ENCODE measurements at places on chromosomes 5 and 9.

DNA sequence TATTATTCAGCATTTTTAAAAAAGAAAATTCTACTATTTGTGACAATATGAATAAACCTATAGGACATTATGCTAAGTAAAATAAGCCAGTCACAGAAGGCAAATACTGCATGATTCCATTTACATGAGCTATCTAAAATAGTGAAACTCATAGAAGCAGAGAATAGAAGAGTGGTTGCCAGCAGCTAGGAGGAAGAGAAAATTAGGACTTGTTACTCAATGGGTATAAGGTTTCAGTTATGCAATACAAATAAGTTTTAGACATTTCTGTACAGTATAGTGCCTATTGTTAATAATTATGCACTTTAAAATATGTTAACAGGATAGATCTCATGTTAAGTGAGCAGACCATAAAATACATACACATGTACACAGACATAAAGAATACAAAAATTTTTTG is 73.8 kb upstream of the SPINK5 start:
- DNase-seq, result no peak

DNA sequence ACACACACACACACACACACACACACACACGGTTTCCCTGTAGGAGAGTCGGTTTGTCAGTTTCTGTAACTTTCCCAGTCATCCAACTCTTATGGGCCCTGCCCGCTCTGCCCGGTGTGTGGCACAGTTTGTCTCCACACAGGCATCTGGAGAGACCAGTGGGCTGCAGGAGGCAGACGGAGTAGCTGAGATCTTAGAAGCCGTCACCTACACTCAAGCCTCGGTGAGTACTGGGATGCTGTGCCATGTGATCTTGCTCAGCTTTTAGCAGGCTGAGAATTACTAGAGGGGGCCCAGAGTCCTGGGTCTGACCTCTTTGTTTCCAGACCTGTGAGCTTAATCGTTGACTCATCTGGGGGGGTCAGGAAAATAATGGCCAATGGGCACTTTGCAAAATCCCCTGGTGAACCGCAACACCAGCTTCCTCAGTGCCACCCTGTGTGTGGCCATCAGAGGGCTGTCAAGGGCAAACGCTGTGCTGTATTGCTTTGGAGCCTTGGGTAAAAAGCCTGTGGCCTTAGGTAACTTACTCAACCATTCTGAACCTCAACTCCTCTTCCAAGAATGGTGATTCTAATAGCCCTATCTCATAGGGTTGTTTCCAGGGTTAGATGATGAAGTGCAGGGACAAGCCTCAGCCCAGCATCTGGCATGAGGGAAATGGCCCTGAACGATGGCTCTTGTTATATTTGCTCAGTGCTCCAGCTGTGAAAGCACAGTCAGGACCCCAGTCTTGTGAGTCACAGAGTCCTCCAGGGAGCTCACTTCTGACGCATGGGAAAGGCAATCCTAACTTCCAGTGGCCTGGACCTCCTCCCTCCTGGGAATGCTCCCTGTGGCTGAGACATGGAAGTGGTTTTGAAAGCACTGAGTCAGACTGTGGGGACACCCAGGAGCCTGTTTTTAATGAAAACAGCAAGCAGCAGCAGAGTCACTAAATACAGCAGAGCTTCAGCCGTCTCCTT is 45.6 kb downstream of the COL15A1 start:
- no peak for DNase-seq

DNA sequence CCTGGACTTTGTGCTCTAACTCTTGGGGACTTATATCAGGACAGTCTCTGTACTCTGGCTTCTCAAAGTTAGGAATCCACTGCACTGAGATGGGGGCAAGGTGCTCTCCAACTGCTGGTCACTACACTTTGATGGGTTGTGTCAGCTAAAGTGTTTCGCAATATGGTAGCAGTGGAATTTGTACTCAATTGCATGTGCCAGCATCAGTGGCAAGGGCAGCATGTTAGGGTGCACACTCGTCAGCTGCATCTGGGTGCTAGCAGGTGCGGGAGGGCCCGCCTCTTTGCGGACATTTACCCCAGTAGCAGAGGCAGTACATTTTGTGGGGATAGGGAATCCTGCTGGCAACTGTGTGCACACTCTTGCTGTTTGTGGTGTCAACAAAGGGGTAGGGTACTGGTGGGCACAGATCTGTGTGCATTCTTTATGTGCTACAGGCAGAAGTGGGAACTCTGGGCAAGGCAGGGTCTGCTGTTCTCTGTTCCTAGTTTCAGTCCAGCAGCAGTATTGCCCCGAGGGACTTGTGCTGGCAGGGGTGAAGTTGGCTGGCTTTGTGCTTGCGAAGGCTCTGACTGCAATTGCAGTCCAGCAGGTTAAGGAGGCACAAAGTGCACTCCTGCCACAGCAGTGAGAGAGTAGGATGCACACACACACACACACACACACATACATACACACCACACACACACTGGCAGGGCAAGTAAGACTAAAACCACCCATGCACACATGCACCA is 924.8 kb upstream of the CDH9 start:
- DNase-seq, result no peak

DNA sequence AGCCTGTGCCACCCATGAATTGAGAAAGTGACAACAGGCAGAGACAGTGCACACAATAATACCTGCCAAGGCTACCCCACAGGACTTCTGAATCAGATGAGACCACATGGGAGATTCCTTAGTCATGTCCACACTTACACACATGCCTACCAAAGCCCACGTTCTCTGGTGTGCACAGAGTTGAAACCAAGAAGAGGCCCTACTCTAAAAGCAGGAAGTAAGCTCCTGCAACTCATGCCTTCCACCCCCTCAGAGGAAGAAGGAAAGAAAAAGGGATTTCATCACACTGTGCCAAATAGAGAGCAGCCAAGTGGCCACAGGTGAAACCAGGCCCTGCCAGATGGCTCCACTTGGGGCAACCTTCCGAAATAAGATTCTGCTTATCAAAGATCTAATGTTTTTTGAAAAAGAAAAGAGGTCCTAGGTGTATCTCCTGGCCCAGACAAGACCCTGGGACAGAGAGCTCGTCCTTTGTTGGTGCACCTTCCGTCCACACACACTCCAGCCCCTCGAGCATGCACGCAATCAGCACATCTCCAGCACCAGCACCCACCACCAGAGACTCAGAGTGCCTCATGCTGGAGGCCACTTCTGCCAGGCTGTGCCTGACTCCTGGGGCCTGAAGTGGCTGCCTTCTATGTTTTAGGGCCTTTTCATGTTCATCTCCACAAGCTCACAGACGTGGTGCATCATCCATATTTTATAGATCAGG is 114.6 kb upstream of the SPOCK1 start:
- no peak for DNase-seq

GRCh38 chr5:126499853-126500342 is 76.7 kb downstream of the GRAMD2B start:
- no peak for DNase-seq

- DNase-seq, result no peak
Observed at GRCh38 chr9:99002706-99003105, 59.0 kb downstream of the COL15A1 start.

- DNase-seq, result no peak
Observed at GRCh38 chr9:34406219-34406618, 29.5 kb upstream of the MYORG start.

- DNase-seq, result no peak
Observed at GRCh38 chr9:78397454-78397853, 100.5 kb downstream of the PSAT1 start.
